ENCODE measurements at places on chromosomes 2 and 18. TPM values are rescaled to one million over a fixed set of nuclear protein-coding genes. Genes with fewer than 3 reads are reported as not detected.

GRCh38 chr2:1701020-1701419, 43.3 kb downstream of the PXDN start:
- DNase-seq = no peak

GRCh38 chr18:12154361-12154760, 60.7 kb downstream of the ANKRD62 start:
- no peak for DNase-seq

Gene TMEM214
- polyA plus RNA-seq = 52.6 TPM

DNA sequence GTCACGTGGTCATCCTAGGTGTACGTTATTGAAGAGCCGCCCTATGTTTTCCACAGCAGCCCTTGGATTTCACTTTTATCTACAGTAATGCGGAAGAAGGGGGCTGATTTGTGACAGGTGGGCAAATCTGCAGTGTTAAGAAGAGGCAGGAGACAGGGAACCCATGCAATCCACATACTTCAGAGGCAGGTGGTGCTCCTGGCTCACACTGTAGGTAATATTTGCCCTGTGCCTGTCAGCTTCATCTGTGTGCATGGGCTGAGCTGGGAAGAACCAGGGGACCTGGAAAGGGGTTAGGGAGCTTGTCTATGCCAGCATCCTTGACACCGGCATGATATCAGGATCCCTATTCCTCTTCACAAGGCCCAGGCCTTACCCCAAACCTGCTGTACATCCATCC, 183.9 kb downstream of the SH3RF3 start:
- DNase-seq = no peak

GRCh38 chr2:57711991-57712390, 334.6 kb upstream of the VRK2 start:
- DNase-seq = no peak

- DNase-seq = no peak
Observed at GRCh38 chr18:32026491-32027086, 8.0 kb downstream of the RNF125 start.

DNA sequence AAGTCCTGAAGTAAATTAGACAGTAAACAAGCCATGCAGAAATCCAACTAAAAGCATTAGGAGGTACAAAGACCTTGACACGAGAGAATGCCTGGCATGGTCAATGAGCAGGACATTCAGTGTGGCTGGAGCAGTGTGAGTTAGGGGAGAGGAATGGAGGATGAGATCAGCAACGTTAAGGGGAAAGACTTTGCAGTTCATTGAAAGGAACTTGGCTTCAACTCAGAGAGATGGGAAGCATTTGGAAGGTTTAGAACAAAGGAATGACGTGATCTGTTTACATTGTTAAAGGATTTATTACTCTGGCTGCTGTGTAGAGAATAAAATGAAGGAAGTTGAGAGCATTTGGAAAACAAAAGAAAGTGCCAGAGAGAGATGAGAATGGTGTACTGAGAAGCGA, 621.3 kb downstream of the XIRP2 start:
- peak; percentile 7 for DNase-seq

DNA sequence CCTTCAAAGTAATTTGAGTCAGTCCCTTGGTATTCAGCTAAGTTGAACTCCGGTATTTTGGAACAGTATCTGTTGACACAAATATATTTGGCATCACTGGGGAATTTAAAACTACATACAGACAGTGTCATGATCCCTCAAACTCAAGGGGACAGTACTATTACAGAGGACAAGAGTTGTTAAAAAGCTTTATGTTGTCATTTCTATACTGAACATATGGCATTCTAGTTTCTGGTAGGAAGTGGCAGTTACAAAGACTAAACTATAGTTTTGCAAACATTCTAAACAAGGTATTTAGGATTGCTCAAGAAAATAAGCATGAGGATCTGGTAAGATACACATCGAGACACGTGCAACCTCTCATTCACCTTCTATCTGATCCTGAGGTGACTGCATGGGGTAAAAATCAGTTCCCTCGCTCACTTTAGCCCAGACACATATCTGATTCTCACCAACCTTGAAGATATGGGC, 16.6 kb upstream of the CCNYL1 start:
- no peak for DNase-seq

DNA sequence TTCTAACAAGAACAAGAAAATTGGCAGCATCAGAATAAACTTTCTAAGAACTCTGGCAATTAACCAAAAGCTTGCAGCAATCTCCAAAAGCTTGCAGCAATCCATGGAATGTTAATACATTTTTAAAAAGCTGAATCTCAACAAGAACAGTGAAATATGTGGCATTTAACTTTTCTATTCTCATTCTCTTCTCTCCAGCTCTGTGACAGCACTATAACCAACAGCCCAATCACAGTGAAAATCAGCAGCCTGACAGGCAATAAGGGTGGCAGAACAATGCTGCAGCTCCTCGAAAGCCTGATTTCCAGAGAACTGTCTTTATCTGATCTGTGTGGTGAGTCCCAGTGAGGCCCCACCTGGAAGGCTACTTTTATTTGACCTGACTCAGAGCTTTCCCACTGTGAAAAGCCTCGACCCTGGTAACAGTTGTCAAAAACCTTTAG, 60.0 kb downstream of the TMEM131 start:
- DNase-seq = no peak

- peak; percentile 20 for DNase-seq
Observed at GRCh38 chr18:78423811-78424210, 555.8 kb upstream of the SALL3 start.

Gene LYG1
- polyA plus RNA-seq = 5.3 TPM

GRCh38 chr18:50097702-50098101, 97.2 kb downstream of the MYO5B start:
- no peak for DNase-seq

DNA sequence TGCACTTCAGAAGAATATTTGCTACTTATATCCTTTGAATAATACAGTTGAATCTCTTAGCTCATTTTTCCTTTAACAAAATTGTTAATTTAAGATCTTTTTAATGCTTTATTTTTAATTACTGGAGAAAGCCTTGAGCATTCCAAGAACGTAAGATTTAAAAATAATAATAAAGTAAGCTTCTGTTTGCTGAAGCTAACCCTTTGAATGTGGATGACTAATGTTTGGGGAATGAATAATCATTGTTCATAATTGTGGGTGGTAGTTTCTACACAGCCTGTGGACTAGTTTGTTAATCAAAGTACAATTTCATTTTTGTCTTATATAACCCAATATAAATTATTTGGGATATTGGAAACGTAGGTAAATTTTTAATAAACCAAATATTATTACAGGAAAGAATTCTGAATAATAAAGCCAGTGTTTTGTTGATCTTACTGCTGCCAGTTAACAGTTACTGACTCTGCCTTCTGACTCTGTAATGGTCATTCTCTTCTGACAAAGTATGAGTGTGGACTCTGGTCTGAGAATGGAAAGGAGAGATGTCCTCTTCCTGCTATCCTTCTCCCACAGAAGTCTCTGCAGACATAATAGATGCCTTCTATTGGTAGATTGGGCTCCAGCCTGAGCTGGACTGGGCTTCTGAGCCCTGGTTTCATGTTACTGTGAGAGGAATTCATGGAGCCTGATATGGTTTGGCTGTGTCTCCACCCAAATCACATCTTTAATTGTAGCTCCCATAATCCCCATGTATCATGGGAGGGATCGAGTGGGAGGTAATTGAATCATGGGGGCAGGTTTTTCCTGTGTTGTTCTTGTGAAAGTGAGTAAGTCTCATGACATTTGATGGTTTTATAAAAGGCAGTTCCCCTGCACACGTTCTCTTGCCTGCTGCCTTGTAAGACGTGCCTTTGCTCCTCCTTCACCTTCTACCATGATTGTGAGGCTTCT, 292.7 kb upstream of the SLC39A10 start:
- DNase-seq = no peak

DNA sequence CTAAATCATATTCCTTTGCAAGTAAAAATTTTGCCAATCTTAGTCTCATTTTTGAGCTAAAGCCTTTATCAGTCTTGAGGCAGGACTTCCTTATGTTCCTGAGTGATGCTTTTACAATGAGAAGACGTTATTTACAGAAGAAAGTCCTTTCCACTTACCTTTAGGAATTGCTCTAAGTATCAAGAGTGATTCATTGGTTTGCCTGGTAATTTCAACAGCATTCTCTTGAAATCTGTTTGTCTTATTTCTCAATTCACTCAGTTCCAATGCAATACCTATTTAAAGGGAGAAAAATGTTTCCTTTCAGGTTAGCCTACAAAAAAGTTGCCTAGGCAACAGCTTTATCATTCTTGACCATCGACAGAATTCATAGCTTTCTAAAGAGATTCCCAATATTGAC, 137.2 kb downstream of the LAMA1 start:
- DNase-seq = no peak

GRCh38 chr18:811182-811891, 705 bp downstream of the YES1 start:
- DNase-seq = no peak

- DNase-seq = peak; percentile 11
Observed at GRCh38 chr2:61469424-61470121, 1.3 kb downstream of the USP34 start.
